Activated naive CD4-positive, alpha-beta T cell (primary cell): ENCODE measurements at places on chromosomes 2 and 18.

DNA sequence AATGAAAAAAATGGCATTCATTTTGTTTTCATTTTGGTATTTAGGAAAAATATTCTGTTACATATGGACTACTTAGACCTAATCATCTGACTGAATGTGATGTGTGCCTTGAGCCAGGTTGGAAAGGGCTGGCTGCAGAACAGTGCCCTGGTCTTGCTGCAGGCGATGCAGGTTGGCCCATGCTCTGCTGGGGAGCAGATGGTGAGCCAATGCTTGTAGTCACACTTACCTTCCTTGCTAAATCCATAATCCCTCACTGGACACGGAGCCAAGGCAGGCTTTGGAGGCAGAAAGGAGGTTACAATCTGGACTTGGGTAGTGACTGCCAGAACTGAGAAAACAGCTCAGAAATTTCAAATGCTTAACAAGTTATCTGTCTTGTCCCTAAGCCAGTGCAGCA lies 228.7 kb downstream of the ARHGAP15 start:
- DNase-seq: no peak

DNA sequence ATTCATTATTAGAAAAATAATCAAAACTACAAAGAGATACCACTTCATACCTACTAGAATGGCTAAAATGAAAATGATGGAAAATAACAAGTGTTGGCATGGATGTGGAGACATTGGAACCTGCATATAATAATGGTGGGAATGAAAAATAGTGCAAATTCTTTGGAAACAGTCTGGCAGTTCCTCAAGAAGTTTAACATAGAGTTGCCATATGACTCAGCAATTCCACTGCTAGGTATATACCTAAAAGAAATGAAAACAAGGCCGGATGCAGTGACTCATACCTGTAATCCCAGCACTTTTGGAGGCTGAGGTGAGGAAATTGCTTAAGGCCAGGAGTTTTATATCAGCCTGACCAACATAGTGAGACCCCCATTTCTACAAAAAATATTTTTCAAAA lies 41.6 kb upstream of the ACYP2 start:
- no peak for DNase-seq

DNA sequence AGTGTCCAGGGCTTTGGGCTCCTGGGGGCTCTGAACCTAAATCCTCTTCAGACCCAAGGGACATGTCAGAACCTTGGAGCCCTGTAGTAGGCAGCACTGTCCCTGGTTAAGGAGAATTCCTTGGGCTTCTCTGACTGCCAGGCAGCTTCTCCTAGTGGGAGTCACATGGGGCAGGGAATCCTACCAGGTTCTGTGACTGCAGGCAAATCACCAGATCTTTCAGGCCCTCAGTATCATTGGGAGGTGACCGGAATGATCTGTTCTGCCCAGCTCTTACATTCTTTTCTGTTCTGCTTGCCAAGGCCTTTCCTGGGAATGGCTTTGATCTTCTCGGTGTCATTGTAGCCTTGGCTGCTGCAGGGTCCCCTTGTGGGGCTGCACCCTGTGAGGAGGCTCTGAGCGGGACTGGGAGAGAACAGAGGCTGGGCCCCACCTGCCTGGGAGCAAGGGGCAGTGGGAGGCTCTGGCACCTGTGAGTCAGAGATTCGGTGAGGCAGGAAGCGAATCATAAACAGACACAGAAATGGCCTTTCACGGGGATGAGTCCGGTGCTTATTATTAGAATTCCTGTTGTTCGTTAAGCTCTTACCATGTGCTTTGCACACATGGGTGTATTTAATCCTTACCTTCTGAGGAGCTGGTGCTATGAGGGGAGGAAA lies 14.1 kb downstream of the CEP68 start:
- no peak for DNase-seq

- no peak for DNase-seq
Observed at GRCh38 chr18:8948471-8949149, 153.9 kb upstream of the NDUFV2 start.

DNA sequence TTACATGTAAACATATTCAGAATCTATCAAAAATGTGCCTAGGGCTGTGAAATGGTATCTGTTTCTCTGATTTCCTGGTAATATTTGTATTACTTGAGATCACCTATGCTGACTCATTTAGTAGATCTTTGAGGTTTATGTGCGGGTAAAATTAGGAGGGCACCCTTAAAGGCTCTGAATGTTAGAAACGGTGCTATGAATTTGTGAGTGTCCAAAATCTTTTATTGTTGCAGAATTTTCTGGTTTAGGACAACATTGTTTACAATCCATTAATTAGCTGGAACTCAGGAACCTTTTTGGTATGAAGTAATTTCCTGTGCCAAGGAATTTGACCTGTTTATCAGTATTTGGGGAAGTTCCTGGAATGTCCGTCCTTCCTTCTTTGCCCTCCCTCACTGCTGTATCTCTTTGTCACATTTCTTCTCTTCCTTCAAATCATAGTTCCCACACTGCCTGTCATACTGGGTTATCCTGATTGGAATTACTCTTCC lies 130.5 kb downstream of the TANC1 start:
- DNase-seq: no peak
